ENCODE measurements at places on chromosomes 11 and 22. TPM values are rescaled to one million over a fixed set of nuclear protein-coding genes. Genes with fewer than 3 reads are reported as not detected.

HRAS gene
- total RNA-seq, result 46.1 TPM

NPTXR gene
- 7.8 TPM for total RNA-seq

OLFML1 gene
- 3.4 TPM for total RNA-seq

TRIM22 gene
- total RNA-seq, result 111 TPM

IL17REL gene
- total RNA-seq, result not detected

KLHL35 gene
- 4.6 TPM for total RNA-seq

Measured in smooth muscle cell of the pulmonary artery (primary cell).